Gastroesophageal sphincter (tissue), 4 donors: ENCODE measurements at places on chromosomes 5 and 9. TPM values are rescaled to one million over a fixed set of nuclear protein-coding genes. Genes with fewer than 3 reads are reported as not detected.

- no peak for ATAC-seq
Measured at GRCh38 chr9:9319007-9319406, 1293.8 kb downstream of the PTPRD start.

The LECT2 gene
- not detected for total RNA-seq

DNA sequence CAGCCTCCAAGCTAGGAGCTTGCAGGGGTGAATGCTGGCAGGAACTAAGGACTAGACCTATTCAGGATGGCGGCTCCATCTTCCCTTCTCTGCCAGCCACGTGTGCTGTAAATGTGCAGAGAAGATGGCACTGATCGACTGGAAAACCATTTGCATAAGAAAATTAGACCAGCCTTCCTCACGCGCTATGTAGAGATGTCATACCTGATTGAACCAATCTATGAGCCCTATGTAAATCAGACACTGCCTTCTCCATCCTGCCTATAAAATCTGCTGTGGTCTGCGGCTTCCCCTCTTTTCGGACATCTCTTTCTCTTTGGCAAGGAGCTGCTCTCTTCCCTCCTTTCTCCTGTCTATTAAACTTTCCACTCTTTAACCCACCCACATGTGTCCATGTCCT lies 91.6 kb downstream of the NPR3 start:
- no peak for ATAC-seq

- no peak for ATAC-seq
Measured at GRCh38 chr5:36575361-36575781, 31.0 kb upstream of the SLC1A3 start.

- ATAC-seq, result no peak
Measured at GRCh38 chr9:115115117-115115880, 2.7 kb downstream of the TNC start.

DNA sequence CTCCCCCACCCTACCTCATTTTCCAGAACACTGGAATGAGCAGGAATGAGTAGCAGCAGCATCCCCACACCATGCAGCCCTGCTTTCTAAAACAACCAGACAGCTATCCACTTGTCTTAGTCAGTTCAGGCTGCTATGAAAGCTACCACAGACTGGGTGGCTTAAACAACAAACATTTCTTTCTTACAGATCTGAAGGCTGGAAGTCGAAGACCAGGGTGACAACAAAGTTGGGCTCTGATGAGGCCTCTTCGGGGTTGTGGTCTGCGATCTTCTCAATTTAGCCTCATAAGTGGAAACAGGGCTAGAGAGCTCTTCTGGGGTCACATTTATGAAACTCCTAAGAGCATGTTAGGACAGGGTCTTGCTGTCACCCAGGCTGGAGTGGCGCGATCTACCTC lies 38.9 kb downstream of the LPAR1 start:
- no peak for ATAC-seq

DNA sequence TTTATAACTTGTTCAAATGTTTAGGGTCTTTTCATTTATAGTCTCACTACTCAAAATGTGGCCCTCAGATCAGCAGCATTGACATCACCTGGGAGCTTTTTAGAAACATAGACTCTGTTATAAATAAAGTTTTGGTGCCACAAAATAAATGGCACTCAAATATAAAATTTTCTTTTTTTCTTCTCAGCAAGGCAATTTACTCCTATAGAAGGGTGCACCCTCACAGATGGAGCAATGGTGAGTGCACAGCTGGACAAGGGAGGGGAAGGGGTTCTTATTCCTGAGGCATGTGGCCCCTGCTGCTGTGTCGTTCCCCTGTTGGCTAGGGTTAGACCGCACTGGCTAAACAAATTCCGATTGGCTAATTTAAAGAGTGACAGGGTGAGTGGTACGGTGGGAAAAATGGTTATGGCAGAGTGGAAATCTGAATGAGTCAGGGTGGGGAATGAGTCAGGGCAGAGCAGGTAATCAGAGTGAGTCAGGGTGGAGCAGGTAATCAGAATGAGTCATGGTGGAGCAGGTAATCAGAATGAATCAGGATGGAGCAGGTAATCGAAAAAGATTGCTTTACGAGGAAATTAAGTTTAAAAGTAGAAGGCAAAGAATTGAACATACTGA lies 31.8 kb upstream of the C7 start:
- ATAC-seq, result no peak

GRCh38 chr9:86718388-86719049 lies 228.8 kb downstream of the GAS1 start:
- ATAC-seq, result no peak

GRCh38 chr5:116947691-116948528 lies 373.3 kb upstream of the SEMA6A start:
- ATAC-seq, result no peak

DNA sequence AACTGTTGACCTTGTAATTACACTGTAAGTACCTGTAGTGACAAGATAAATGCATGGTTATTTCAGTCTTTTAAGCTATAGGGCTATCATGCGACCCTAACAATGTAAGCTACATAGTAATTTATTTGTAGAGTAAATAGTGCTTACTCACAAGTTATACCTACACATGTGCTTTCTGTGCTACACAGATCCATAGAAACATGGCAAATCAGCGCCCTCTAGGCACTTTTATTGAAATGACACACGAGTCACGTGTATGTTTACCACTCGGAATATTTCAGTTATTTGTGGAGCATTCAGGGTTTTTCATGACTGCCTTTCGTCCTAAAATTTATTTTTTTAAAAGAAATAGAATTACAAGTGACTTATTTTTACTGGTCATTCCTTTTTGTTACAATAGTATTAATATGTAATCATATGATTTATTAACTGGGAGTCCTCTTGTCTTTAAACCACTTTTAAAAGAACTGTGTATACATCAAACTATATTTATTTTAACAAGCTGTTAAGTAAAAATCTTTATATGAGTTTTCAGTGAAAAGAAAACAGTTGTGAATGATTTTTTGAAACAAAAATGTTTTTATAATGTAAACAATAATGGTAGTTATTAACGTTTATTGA lies 1242.3 kb upstream of the WWC1 start:
- ATAC-seq, result no peak

DNA sequence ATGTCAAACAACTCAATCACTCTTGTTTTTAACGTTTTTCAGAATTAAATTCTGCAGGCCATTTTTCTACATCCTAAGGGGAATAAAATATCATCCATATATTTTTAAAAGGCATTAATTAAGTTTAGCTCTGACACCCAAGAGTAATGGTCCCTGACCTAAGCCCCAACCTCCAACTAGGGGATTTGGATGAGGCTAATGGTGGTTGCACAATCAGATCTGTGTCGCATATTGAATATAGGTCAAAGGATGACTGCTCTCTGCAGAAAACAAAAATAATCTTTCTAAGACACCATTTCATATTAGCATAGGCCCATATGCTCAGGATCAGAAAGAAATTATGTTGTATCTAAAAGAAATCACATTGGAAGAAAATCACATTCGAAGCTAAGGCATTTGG lies 20.7 kb downstream of the CDH6 start:
- no peak for ATAC-seq

The SPAG8 gene
- 2.1 TPM for total RNA-seq

GRCh38 chr5:108669462-108669861 lies 78.2 kb upstream of the FER start:
- ATAC-seq, result no peak

GRCh38 chr5:37272511-37272910 lies 23.3 kb upstream of the CPLANE1 start:
- ATAC-seq, result no peak

DNA sequence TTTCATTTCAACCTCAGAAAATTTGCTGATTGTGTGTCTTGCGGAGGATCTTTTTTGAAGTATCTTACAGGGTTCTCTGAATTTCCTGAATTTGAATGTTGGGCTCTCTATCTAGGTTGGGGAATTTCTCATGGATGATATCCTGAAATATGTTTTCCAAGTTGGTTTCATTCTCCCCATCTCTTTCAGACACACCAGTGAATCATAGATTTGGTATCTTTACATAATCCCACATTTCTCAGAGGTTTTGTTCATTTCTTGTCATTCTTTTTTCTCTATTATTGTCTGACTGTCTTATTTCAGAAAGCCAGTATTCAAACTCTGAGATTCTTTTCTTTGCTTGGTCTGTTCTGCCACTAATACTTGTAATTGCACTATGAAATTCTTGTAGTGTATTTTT lies 456.9 kb downstream of the PRELID2 start:
- ATAC-seq, result no peak

DNA sequence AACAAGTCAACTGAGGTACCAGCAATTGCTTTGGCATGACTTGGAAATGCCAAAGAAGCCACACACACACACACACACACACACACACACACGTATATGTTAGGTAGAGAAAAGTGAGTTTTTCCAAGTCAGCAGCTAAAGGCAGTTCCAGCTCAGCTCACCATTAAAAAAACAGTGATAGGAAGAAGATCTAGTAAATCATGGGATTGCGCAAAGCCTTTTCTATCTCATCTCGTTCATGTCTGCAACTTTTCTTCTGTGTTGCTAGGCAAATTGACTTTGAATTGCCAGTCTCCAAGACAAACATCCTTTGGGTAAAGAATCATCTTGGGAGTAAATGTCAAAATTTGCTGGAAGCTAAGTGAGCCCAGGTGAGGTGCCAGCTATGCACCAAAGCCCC lies 500.1 kb downstream of the ENC1 start:
- ATAC-seq, result no peak

GRCh38 chr9:37408933-37409710 lies 13.4 kb upstream of the GRHPR start:
- no peak for ATAC-seq

DNA sequence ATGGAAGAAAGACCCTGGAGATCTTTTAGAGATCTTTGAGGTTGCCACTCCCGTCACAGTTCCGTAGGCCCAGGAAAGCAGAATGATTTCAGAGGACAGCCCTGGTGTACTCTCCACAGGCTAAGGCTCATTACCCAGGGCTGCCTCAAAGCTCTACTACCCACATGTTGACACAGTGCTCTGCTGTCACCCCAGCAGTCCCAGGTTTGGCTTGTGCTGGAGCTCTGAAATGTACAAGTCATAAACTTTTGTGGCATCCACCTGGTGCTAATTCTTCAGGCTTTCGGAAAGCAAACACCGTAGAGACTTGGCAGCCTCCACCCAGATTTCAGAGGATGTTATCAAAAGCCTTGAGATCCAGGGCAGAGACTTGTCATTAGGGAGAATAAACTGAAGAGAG lies 136.5 kb downstream of the MTRR start:
- ATAC-seq, result no peak

The ARID3C gene
- total RNA-seq, result not detected
